ENCODE measurements at places on chromosomes 3 and 15. TPM values are rescaled to one million over a fixed set of nuclear protein-coding genes. Genes with fewer than 3 reads are reported as not detected.

DNA sequence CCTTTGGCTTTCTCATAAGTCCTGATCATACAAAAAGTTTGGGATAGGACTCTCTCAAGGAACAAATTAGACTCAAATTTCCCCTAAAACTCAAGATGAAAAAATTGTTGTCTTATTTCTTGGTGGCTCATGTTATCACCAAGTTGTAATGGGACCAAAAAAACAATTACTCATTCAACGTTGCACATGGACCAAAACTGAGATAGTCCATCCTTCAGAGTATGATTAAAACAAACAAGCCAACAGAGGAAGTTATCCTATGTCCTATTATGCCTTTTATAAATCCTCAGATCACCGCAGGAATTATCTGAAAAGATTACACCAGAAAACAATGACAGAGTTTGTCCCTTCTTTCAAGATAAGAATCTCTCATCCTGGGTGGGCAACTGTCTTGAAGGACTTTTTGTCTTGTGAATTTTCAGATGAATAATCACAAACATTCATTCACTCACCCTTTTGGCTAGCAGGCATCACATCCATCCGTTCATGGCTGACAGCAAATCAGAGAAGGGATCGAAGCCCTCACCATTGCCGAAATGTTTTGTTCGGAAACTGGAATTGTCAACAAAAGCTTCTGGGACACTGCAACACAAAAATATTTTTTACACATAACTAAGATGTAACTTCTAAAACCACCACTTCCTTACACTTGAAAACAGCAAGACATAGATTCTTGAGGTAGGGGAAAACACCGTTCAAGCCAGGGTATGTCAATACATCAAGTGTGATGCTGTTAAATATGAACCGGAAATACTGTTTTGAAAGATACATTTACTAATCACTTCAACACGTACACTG is 90.4 kb downstream of the FOXP1 start:
- no peaks in the 10 kb centered on the region for H3K27me3 ChIP-seq
- no peak overlapping the region for H3K4me3 ChIP-seq
- H3K36me3 ChIP-seq, result peaks cover 29% of the 10 kb centered on the region

DNA sequence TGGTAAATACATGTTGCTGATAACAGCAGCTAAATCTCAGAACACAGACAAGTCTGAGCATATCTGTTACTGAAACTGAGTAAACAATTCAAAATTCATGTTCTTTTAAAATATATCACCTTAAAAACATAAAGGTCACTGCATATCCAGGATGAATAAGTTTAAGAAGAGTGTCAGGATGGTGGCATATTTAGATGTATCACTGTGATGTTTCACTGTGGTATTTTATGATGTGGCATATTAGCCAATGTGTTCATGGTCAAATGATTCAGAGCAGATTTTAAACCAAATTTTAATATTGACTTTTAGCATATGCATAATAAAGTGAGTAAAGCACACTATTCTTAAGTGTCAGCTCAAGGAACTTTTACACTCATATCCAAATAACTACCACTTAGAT is 346.4 kb upstream of the DPPA4 start:
- no peaks in the 10 kb centered on the region for H3K4me1 ChIP-seq
- no peak for DNase-seq
- H3K27me3 ChIP-seq, result no peaks in the 10 kb centered on the region
- no peaks in the 10 kb centered on the region for H3K36me3 ChIP-seq

DNA sequence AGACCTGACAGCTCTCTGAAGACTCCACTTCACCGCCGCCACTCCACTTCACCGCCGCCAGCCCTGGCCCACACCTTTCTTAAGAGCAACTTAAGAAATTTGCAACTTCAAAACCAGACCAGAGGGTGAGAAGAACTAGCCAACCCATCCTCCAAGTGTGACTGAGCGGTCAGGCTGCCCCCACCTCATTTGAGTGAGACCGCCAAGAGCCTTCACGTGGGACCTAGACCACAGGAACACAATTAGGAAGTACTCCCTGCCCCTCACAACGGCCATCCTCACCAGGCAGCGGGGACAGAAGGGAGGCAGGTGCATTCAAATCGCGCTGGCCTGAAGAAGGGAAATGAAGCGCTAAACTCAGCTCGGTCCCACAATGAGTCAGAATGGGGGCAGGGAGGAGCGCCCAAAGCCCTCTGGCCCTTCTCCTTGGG is 156.8 kb upstream of the BCL6 start:
- no peak for DNase-seq
- peaks cover 5% of the 10 kb centered on the region for H3K4me1 ChIP-seq
- H3K4me3 ChIP-seq, result no peak overlapping the region
- H3K36me3 ChIP-seq, result no peaks in the 10 kb centered on the region
- peaks cover 17% of the 10 kb centered on the region for H3K27me3 ChIP-seq

DNA sequence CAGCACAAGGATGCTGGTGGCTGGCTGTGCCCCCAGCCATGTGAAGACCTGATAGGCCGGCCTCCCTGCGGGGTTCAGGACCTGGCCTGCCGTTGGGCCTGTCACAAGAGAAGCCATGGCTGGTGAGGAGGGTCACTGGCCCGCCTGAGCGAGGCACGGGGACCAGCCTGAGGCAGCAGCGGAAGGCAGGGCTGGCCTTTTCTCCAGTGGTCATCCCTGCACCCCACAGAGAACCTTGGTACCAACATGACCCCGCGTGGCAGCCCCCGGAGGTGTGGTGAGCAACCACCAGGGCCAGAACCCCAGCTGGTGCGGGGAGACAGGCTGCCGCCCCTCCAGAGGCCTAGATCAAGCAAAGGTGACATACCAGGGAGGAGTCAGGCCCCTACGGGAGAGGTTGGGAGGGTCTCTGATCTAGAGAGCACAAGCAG is 134.1 kb upstream of the MEF2A start:
- H3K36me3 ChIP-seq, result no peaks in the 10 kb centered on the region
- peak overlapping the region; percentile 68 for H3K27ac ChIP-seq
- H3K4me3 ChIP-seq, result no peak overlapping the region
- no peaks in the 10 kb centered on the region for H3K27me3 ChIP-seq
- DNase-seq, result no peak
- peaks cover 63% of the 10 kb centered on the region for H3K4me1 ChIP-seq

DNA sequence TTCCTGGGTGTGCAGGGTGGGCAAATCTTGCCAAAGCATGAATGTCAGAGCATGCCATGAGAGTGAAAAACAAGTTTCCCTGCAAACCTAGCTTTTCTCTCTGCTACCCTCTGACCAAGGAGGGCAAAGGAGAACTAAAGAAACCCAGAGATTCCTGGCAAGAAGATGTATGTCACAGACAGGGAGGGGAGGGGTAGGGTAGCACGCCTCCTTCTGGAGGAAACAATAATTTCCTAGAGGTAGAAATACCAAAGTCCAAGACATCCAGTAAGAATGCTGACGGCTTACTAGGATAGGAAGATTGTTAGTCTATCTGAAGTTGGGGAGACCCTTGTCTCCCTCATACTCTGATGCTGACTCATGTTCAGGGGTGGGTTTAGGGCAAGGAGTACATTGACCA is 203.9 kb downstream of the NR1D2 start:
- no peaks in the 10 kb centered on the region for H3K36me3 ChIP-seq
- H3K27me3 ChIP-seq, result no peaks in the 10 kb centered on the region
- DNase-seq, result no peak
- peaks cover under 1% of the 10 kb centered on the region for H3K4me1 ChIP-seq
- H3K4me3 ChIP-seq, result no peak overlapping the region

GRCh38 chr3:46935168-46935858 is 41.2 kb downstream of the CCDC12 start:
- no peak overlapping the region for H3K27ac ChIP-seq
- H3K36me3 ChIP-seq, result peaks cover 19% of the 10 kb centered on the region
- no peak overlapping the region for H3K4me3 ChIP-seq
- no peak for DNase-seq
- H3K27me3 ChIP-seq, result no peaks in the 10 kb centered on the region

GRCh38 chr3:11953778-11954177 is 50.4 kb upstream of the SYN2 start:
- DNase-seq, result no peak
- no peaks in the 10 kb centered on the region for H3K4me1 ChIP-seq
- no peak overlapping the region for H3K4me3 ChIP-seq
- no peaks in the 10 kb centered on the region for H3K36me3 ChIP-seq
- H3K27ac ChIP-seq, result no peak overlapping the region

DNA sequence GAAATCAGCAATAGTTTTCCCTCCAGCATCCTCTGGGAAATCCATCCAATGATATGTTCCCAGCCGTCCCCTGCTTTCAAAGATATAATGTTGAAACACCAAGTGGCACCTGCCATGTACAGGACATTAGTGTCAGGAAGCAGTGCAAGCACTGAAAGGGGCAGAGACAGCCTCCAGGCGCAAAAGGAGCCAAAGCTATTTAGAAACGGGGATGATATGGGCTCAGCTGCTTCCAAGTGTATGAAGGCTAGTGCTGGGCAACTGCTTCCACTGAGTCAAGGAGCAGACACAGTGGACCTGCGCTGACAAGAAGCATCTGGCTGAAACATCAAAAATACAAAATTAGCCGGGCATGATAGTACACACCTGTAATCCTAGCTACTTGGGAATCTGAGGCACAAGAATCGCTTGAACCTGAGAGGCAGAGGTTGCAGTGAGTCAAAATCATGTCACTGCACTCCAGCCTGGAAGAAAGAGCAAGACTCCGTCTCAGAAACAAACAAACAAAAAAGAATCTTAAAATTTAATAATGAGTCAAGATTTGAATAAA is 119.7 kb downstream of the AQP9 start:
- DNase-seq, result no peak
- H3K36me3 ChIP-seq, result no peaks in the 10 kb centered on the region
- no peak overlapping the region for H3K4me3 ChIP-seq
- H3K27ac ChIP-seq, result no peak overlapping the region
- peaks cover 27% of the 10 kb centered on the region for H3K27me3 ChIP-seq
- no peaks in the 10 kb centered on the region for H3K4me1 ChIP-seq

GRCh38 chr3:116802651-116803050 is 93.1 kb downstream of the TUSC7 start:
- no peaks in the 10 kb centered on the region for H3K4me1 ChIP-seq
- no peak overlapping the region for H3K4me3 ChIP-seq
- no peaks in the 10 kb centered on the region for H3K36me3 ChIP-seq
- no peaks in the 10 kb centered on the region for H3K27me3 ChIP-seq

DNA sequence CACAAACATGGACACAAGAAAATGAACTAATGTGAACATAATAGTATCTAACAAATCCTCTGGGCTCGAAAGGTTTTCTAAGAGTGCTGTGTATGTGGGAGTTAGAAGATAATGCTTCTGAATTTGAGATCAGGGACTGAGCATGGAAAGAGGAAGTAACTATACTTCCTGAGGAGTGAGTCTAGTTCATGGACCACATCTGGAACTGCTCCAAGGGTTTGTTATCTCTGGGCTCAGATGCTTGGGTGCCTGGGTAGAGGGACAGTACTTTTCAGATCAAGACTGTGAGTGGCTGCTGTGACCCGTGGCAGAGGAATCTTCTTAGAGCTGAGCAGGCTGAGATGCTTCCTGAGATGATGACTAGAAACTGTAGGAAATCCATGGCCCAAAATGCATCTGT is 28.5 kb downstream of the TBC1D23 start:
- H3K36me3 ChIP-seq, result no peaks in the 10 kb centered on the region
- H3K27ac ChIP-seq, result no peak overlapping the region
- peaks cover 9% of the 10 kb centered on the region for H3K4me1 ChIP-seq

DNA sequence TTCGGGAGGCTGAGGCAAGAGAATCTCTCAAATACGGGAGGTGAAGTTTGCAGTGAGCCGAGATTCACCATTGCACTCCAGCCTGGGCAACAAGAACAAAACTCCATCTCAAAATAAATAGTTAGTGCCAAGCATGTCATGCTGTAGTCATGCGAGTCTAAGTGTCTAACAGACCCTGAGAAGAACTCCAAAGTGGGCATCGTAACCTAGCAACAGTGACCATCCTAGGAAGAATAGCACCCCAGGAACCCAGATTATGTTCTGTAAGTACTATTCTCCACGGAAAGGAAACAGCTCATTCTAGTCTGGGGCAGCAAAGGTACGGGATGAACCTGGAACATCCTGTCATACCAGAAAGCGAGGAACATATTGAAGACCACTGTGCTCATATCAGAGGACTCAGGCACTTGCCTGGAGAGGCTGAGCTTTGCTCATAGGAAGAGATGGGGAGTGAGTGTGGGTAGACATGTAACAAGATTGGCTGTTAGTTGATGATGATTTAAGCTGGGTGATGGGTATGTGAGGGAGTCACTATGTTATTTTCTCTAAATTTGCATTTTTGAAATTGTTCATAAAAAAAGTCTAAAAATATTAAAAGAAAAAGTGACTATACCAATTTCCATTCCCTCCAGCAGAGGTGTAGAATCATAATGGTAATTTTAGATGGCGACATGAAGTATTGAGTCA is 31.7 kb downstream of the BCL2L10 start:
- peaks cover 9% of the 10 kb centered on the region for H3K27me3 ChIP-seq
- no peaks in the 10 kb centered on the region for H3K36me3 ChIP-seq
- no peak overlapping the region for H3K27ac ChIP-seq
- H3K4me1 ChIP-seq, result peaks cover 24% of the 10 kb centered on the region

DNA sequence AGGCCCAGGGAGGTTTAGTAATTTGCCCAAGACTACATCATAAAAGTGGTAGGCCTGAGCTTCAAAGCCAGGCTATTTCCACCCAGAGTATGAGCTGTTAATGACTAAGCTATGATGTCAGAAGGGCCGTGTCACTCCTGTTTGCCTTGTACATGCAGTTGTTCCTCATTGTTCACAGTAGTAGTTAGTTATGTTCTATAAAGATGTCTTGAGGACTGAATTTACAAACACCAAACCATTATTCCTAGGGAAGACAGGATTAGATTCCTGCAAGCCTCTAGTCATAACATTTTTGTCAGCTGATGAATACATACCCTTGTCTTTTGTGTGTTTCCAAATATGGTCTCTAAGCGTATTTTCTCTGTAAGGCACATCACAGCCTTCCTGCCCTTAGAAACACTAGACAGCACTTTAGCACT is 20.9 kb upstream of the LARS2 start:
- no peak overlapping the region for H3K27ac ChIP-seq
- H3K27me3 ChIP-seq, result peaks cover 32% of the 10 kb centered on the region
- H3K4me1 ChIP-seq, result no peaks in the 10 kb centered on the region
- DNase-seq, result no peak

DNA sequence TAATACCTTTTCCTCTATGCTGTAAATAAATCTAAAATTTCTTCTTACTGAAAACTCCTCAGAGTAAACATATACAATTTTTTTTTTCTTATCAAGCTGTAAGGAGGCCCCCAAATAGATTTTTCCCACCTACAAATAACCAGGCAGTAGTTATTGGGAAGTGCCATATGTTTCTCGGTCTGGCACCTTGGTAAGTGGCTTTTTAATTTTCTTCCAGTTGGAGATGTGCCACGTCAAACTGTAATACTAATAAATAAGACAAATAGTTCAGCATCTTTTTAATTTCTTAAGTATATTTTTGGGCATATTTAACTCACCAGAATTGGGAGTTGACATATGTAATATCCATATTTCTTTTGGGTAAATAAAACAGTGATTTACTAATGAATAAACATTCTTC is 346.3 kb downstream of the DIPK2A start:
- no peak overlapping the region for H3K4me3 ChIP-seq
- DNase-seq, result no peak
- H3K4me1 ChIP-seq, result no peaks in the 10 kb centered on the region
- no peak overlapping the region for H3K27ac ChIP-seq

NPHP3 gene
- polyA plus RNA-seq, result 1.9 TPM

LMOD3 gene
- polyA plus RNA-seq, result 0.05 TPM

MED12L gene
- 0.22 TPM for polyA plus RNA-seq

HPS3 gene
- polyA plus RNA-seq, result 67.0 TPM

LMAN1L gene
- polyA plus RNA-seq, result not detected
